Activated CD8-positive, alpha-beta T cell treated with anti-CD3 and anti-CD28 coated beads for 36 hours (primary cell): ENCODE measurements at places on chromosomes 4 and X.

- no peak for DNase-seq
Observed at GRCh38 chr4:14100349-14100748, 472.8 kb upstream of the BOD1L1 start.

DNA sequence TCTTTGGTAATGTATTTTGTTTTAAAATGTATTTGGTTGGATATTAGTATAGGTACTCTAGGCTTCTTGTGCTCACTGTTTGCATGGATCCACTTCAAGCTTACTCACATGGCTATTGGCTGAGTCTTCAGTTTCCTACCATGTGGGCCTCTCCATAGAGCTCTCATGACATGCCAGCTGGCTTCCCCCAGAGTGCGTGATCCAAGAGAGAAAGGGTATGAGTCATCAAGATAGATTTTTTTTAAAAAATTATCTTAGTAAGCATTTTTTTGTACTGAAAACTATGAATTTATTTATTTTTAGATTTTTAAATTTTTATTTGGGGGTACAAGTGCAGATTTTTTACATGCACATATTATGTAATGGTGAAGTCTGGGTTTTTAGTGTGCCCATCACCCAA, 219.1 kb upstream of the AMOT start:
- DNase-seq, result no peak

- no peak for DNase-seq
Observed at GRCh38 chr4:162498168-162498567, 334.4 kb upstream of the FSTL5 start.

DNA sequence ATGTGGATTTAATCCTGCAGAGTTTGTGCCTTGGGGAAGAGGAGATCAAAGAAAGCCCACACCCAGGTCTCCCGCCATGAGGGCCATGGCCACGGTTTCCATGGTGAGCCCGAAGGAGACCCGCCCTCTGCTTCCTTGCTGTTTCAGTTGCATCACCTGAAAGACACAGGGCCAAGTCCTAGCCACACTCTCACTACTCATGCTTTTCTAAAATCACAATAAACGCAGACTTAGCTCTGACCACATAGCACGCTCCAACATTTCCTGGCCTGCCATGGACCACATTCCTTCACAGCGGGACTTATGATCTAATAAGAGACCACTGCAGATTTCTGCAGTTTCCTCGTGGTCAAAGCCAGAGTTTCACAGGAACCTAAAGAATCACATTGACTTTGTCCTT, 426.0 kb upstream of the NR3C2 start:
- no peak for DNase-seq

- no peak for DNase-seq
Observed at GRCh38 chr4:120861852-120862251, 60.7 kb downstream of the PRDM5 start.

- DNase-seq, result no peak
Observed at GRCh38 chrX:9560219-9560618, 95.4 kb downstream of the TBL1X start.

DNA sequence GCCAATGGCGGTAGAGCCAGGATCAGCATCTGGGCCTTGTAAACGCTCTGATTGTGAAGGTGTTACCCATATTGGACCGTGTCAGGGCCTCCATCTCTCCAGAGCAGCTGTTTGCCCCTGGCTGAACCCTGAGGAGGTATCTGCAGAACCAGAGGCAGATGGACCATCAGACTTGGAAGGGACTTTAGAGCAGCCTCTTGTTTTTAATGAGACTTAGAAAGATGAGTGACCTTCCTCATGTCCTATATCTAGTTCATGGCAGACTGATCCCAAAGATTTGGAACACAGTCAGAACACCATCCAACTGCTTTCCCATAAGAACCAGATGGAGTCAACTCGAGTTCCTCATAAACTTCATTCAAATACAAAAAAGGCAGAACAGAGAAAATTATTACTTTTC, 135.1 kb upstream of the MSX1 start:
- no peak for DNase-seq

- DNase-seq, result no peak
Observed at GRCh38 chrX:38138157-38138891, 82.3 kb downstream of the SRPX start.

- no peak for DNase-seq
Observed at GRCh38 chr4:125725957-125726525, 411.3 kb downstream of the FAT4 start.

DNA sequence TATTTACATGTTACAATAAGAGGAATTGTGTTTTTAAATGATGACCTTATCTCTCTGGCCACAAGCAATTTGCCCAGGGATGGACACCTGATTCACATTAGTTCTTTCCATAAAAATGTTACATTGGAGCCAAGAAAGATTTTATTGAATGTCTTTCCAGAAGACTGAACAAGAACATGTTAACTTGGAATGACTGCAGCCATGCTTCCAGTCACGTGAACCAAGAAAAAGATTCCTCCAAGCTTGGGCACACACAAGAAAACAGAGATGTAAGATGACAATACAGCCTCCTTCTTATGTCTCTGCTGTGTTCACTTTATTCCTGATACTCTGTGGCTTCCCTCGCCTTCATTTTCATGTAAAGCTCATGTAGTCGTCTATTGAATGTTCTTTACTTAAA, 737.6 kb downstream of the TRIML1 start:
- no peak for DNase-seq

GRCh38 chr4:62360156-62360545, 1160.0 kb downstream of the ADGRL3 start:
- DNase-seq, result no peak

DNA sequence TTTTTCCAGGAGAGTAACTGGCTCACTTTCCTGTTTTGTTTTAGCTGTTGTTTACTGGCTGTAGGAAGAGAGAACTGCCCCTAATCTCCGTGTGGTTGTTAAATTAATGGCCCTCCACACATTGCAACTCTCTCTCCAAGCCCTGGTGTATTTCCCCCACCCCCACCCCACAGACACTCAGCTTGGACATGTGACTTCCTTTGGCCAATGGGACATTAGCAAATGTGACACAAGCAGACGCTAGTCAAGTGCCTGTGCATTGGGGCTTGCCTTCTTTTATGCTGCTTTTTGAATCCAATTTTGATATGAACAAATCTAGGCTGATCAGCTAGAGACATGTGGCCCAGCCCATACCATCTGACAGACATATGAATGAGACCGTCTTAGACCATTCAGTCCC, 59.6 kb upstream of the TAB3 start:
- DNase-seq, result no peak

GRCh38 chr4:113901994-113902787, 77.3 kb downstream of the ARSJ start:
- DNase-seq, result peak; percentile 78

DNA sequence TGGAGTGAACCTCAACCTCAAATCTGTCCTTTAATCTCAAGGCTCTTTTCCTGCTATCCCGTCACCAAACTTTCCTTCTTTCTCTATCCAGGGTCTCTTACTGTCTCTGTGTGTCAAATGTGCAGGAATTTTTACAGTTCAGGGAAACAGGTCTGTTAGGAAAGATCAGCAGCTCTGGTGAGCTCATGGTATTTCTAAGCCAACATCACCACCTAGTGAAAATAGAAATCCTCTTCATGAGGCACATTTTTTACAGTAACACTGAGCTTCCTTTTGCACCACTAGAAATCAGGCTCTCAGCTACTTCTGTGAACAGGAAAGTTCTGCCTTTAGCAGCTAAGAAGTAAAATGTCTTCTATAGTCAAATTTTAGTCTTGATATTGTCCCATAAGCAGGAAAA, 39.6 kb downstream of the NUDT11 start:
- no peak for DNase-seq

GRCh38 chrX:150575419-150575814, 7.0 kb downstream of the MTM1 start:
- peak; percentile 72 for DNase-seq
